ENCODE measurements at places on chromosomes 13 and 19.

DNA sequence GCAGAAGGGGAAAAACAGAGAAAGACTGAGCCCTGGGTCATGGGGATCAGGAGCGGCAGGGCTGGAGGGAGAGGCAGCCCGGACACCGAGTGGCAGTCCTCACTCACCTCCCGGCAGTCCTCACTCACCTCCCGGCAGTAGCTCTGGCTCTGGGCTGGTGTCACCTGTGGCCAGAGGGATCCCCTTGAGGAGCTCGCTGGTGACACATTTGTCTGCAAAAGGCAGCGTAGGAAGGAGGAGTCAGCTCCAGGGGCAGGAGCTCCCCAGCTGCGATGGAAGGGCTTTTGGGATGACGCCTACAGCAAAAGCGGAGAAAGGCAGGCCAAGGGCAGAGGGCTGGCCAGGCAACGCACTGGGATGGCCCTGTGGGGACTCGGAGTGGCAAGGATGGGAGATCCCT, 739 bp downstream of the EIF3G start:
- DNase-seq = peak; percentile 53

DNA sequence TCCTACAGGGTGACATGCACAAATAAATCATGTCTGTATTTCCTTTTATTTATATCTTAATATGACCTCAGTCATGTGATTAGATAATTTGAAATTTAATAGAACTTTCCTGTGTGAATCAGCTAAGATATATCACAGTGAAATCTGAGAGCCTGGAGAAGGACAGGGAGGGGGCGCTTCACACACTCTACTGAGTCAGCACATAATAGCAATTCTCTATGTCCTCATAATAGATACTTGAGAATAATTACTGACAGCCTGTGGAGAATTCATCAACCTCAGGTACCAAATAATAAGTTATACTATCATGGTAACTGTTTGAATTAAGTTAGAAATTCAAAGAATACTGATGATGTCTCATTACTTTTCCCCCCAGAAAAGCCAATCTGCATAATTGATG, 98.0 kb upstream of the SLC10A2 start:
- no peak for DNase-seq

DNA sequence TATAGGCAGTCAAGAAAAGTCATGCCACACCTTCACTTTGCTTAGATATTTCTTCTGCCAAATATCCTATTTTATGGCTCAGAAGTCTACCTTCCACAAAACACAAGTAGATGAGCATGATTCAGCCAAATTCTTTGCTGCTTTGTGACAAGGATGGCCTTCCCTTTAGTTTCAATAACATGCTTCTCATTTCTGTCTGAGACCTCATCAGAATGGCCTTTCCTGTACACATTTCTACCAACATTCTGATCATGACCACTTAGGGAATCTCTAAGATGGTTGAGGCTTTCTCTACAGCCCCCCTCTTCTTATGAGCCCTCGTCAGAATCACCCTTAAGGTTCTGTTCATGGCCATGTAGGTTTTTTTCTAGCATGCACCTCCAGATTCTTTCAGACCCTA, 96.2 kb downstream of the COL4A2 start:
- peak; percentile 73 for DNase-seq

GRCh38 chr13:36362914-36363313, 16.7 kb upstream of the SPART start:
- DNase-seq = no peak

- DNase-seq = no peak
Observed at GRCh38 chr13:78636495-78636894, 22.5 kb downstream of the OBI1 start.

DNA sequence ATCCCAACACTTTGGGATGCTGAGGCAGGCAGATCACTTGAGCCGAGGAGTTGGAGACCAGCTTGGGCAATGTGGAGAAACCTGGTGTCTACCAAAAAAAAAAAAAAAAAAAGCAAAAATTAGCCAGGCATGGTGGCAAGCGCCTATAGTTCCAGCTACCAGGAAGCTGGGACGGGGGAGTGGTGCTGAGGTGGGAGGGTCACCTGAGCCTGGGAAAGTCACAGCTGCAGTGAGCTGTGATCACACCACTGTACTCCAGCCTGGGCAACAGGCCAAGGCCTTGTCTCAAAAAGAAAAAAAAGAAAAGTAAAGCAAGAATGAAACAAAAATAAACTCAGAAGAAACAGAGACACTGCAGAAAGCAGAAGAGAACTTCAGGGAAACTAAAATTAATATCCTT, 31.6 kb downstream of the MTRF1 start:
- DNase-seq = peak; percentile 18

DNA sequence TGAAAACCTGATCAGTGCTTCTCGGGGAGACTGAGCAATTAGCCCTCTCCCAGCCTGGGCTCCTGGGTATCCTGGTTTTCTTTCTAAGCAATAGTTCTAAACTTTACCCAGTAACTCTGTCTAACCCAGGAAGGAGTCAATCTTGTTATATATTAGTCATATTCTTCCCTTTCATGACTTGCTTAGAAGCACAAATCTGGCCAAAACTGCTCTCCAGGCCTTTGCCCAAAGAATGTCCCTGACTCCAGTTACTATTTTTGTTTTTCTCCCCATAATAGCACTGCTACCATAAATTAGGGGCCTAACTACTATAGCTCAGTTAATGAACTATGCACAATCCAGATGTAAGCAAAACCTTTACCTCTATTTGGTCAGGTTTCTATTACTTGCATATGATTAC, 355.8 kb upstream of the HTR2A start:
- peak; percentile 38 for DNase-seq

DNA sequence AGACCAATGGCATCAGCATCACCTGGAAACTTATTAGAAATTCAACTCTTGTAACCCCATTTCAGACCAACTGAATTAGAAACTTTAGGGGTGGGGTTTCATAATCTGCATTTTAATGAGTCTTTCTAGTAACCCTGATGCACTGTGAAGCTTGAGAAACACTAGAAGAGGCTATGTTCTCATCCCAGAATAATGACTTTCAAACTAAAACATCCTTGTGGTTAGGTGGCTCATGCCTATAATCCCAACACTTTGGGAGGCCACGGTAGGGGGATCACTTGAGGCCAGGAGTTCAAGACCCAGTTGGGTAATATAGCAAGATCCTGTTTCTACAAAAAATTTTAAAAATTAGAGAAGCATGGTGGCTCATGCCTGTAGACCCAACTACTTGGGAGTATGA, 402.4 kb downstream of the DLEU7 start:
- peak; percentile 64 for DNase-seq

- no peak for DNase-seq
Observed at GRCh38 chr13:30692113-30692512, 43.2 kb upstream of the ALOX5AP start.

DNA sequence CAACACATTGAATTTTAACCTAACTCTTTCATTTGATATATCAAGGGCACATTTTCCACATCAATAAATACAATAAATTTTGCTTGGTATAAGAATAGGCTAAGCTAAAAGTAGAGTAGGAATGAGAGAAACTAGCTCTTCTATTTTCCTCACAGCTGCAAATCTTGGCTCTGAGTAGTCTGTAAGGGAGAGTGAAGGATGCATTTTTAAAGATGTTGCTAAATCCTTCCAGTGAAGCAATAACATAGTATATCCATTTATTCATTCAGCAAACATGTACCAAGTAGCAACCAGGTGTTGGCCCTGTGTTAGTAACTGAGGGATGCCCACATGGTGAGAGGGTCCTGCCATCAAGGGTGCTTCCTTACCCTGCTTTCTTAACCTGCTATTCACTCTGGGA, 799.9 kb downstream of the PCDH9 start:
- no peak for DNase-seq

GRCh38 chr19:40713939-40714338, 2.7 kb downstream of the COQ8B start:
- DNase-seq = no peak

DNA sequence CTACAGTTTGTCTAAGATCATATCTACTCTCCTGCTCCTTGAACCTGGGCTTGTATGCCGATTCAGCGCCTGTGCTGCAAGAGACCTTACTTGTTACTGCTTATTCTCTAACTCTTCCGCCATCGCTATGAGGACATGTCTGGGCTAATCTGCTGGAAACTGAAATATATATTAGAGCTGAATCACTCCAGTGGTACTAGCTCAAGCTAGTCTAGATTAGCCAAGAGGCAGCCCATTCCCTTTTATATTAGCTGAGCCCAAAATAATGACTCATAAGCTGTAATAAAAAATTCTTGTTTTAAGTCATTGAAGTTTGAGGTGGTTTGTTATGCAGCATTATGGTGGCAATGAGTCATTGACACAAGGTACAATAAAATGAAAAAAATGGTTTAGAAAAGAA, 52.8 kb downstream of the SLC6A16 start:
- DNase-seq = no peak

GRCh38 chr13:72489751-72490150, 237.7 kb downstream of the MZT1 start:
- DNase-seq = no peak

GRCh38 chr13:102913914-102914313, 68.1 kb downstream of the ERCC5 start:
- DNase-seq = peak; percentile 76

- no peak for DNase-seq
Observed at GRCh38 chr19:45873219-45873772, 9.2 kb downstream of the FOXA3 start.

DNA sequence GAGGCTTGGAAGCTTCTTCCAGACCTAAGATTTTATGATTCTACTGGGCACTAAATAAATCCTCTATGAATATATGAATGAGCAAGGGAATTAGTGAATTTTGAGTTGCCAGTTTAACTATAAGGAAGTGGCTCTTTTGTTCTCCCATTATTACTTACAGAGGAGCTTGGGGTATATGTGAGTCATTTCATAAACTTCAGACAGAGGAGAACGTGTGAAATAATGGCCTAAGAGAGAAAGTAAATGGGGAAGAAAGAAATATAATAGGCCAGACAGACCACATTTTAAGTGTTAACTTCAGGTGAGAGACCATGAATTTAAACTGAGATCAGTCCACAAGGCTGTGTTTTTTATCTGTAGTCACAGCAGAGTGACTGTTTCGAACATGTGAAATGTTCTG, 570.9 kb downstream of the GPC6 start:
- DNase-seq = no peak

DNA sequence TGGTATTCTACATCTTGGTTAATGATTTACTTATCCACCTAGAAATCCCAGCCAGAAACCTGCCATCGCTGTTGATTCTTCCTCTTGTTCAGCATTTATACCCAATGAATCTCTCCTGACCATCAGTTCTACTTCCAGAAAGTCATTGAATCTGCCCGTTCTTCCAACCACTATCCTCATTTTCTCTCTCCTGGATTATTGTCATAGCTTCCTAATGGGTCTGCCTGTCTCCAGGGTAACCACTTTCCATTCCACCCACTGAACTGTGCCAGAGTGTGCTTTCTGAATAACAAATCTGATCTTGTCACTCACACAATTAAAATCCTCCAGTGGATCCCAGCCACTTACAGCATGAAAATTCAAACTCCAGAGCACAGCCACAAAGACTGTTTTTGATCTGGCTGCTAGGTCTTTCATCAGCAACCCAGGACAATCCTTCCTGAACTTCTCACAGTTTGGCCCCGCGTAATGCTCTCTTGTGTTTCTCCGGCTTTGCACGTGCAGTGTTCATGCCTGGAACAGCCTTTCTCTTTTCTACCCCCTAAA, 330.6 kb downstream of the SPRY2 start:
- no peak for DNase-seq

DNA sequence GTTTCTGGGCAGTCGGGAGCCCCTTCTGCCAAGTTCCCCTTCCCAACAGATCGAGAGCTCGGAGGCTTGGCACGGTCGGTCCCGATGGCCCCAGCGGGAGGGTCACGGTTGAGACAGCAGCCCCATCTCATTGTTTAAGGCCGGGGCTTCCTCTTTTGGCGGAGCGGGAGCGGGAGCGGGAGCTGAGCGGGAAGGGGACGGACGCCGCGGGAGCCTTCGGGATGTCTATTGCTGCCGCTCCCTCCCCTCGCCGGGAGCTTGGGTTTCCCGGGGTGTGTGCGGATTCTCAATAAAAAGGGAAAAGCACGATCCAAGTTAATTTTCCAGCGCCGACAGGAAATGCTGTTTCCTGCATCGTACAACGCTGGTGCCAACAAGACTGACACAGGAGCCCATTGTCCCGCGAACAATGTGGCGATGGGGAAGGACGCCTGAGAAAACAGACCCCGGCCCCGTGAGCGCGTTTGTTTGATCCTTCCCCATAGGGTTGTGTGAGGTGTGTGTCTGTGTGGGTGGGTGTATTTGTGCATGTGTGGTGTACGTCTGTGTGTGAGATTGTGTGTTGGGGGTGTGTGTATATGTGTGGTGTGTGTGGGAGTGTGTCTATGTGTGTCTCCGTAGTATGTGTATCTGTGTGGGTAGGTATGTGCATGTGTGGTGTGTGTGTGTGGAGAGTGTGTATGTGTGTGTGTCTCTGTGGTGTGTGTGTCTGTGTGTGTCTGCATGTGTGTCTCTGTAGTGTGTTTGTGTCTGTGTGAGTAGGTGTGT, 36.3 kb upstream of the FLT1 start:
- peak; percentile 40 for DNase-seq

DNA sequence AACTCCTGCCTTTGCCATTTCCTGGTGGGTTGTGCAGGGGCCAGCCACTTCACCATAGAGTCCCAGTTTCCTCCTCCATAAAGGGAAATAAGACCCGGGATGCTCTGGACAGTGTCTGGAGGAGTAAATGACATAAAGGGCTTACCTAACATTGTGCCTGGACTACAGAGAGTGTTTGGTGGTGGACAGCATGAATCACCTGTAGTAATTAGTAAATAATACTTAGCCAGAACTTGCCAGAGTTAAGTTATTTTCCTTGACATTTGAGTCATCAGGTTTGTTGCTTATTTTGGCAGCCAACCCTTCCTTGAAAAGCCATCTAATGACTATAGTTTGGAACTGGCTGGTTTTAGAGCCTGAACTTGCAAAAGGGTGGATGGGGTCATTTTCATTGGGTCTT, 159.2 kb downstream of the SLC7A1 start:
- DNase-seq = peak; percentile 71

GRCh38 chr19:35318679-35319448, 10.1 kb upstream of the CD22 start:
- DNase-seq = peak; percentile 90

DNA sequence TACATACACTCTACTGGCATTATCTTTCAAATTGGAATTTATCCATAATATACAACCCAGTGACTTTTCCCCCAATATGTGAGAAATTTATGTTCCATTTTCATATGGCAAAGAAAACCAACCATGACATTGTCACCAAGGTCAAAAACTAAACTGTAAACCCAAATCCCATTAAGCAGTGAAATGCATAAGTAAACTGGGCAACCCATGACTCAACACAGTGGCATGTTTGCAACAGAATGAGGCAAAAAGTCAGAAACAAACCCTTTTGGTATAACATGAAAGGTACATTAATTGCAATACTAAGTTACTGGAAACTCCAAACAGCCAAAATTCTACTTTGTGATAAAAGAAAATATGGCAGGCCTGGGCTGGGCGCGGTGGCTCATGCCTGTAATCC, 4.9 kb downstream of the ZNF878 start:
- peak; percentile 34 for DNase-seq

- DNase-seq = no peak
Observed at GRCh38 chr13:20782116-20782708, 8.5 kb upstream of the EEF1AKMT1 start.

DNA sequence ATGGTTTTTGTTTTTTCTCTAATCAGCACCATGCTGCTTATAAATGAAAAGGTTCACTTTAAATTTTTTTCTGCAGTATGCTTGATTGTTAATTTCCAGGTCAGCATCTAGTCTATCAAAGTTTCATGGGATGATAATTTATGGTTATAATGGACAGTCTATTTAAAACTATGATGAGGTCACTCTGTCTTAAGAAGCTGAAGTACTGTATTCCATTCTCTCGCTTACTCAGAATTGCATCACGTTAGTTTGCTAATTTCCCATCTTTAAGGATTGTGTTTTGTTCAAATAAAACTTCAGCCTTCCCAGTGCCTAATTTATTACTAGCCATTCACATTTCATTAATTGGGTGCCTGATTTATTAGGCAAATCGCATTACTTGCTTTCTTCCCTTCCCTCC, 94.3 kb downstream of the GPC6 start:
- no peak for DNase-seq

Data from foreskin fibroblast (primary cell).